Iris pigment epithelial cell (primary cell): ENCODE measurements at places on chromosomes 7 and 10.

DNA sequence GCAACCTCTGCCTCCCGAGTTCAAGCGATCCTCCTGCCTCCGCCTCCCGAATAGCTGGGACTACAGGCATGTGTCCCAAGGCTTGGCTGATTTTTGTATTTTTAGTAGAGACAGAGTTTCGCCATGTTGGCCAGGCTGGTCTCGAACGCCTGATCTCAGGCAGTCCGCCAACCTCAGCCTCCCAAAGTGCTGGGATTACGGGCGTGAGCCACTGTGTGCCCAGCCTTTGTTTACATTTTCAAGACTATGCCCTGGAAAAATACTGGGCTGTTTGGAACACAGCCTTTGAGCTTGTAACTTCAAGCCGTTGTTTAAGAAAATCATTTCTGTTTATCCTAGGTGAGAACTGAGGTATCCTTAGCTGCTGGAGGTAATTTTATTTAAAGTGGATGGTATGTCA lies 1.9 kb downstream of the ZKSCAN1 start:
- no peak for DNase-seq

DNA sequence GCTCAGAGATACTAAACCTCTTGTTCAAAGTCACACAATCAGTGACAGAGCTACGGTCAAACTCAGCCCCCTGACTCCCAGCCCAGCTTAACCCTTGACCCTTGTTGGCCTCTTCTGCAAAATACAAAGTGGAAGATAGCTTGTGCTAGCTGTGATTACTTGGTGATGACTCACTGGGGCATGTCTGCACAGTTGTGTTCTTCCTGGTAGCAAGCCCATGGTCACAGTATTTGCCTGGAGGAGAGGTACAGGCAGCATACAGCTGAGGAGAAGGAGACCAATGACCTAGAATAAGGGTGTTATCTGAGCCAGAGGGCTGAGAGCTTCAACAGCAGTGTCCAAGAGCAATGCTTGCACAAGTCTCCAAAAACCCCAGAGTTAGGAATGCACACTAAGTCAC lies 5.7 kb upstream of the HSPA12A start:
- DNase-seq: peak; percentile 70

DNA sequence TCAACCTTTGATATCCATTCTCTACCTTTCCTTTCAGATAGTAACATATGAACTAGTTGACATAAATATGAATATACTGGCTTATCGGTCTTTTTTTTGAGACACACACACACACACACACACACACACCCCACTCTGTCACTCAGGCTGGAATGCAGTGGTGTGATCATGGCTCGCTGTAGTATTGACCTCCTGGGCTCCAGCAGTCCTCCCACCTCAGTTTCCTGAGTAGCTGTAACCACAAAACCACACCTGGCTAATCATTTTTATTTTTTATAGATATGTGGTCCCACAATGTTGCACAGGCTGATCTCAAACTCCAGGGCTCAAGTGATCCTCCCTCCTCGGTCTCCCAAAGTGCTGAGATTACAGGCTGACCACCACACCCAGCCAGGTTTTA lies 14.2 kb upstream of the NT5C3A start:
- DNase-seq: no peak

GRCh38 chr7:157712666-157713235 lies 375.9 kb downstream of the DNAJB6 start:
- no peak for DNase-seq

DNA sequence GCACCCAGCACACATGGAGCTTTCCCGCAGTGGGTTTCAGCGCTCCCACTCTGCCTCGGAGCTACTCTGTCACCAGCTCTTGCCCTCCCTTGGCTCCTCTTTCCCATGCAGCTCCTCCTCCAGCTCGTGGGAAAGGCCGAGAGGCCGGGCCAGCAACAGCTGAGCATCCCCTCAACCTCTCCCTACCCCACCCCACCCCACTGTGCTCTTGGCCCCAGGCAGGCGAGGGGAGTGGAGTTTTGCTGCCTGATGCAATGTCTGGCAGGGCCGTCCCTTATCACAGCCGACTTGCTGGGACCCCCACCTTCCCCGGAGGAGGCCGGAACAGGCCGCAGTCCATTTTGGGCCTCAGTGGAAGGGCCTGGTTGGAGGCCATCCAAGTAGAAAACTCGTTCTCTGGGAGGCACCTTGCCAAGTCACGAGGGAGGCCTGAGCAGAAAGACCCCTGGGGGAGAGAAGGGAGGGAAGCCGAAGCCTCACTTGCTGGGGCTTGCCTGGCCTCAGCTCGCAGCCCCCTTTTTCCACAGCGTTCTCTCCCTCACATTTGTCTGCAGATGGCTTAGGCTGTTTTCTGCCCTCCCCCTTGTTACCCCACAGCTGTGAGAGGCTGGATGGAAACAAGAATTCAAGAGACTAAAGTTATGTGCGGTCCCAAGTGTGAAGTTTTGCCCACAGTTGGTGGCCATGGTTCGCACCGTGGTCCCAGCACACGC lies 35.3 kb downstream of the CHST3 start:
- DNase-seq: peak; percentile 74

GRCh38 chr7:128699196-128699712 lies 27.2 kb downstream of the GARIN1A start:
- no peak for DNase-seq

DNA sequence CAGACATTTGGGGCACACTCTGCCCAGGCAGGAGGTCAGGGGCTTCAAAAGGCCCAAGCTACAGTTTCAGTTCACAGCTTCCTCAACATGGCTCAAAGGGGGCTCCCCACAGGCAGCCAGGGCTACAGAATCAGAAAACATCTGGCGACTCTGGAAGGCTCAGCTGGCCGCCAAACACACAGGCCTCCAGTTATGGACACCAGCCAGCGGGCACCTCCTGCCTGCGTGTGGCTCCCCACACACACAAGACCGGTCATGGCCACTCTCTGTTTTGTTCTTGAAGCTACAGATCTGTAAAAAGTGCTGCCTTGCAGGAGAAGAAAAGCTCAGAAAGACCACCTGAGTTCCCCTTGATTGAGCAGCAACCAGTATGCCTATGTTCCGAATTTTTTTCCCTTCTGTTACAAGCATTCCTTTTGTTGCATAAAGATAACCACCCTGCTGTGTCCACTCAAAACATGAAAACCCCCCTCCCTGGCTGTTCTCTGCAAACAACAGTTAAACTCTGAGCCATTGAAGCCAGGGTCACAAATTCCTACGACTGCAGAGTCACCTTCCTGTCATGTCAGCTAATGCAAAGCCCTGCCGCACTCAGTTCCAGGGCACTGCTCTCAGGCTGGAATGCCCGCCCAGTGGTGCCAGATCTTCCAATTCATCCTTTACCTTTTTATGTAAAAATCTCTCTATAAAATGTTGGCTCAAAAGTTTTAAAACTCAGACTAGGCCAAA lies 33.6 kb downstream of the VSTM4 start:
- DNase-seq: no peak

GRCh38 chr7:79822620-79823240 lies 311.9 kb upstream of the GNAI1 start:
- DNase-seq: peak; percentile 30

DNA sequence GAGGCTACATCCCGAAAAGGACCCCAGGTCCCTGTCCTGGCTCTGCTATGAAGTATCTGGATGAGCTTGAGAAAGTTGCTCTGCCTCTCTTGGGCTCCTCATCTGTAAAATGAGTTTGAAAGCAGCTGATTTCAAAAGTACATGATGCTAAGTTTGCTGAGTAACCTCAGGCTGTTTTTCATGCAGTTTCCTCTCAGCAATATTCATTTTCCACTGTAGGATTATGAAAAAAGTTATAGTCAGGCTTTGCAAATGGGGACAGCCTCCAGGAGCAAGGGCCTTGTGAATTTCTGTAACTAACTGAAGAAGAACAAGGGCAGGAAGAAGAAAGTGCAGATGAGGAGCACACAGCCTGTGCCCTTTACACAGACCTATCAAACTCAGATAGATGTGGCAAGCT lies 167.3 kb upstream of the KMT2E start:
- no peak for DNase-seq

- DNase-seq: peak; percentile 28
These were observed 1567.3 kb upstream of the LRRTM3 start for GRCh38 chr10:65358565-65358964.

DNA sequence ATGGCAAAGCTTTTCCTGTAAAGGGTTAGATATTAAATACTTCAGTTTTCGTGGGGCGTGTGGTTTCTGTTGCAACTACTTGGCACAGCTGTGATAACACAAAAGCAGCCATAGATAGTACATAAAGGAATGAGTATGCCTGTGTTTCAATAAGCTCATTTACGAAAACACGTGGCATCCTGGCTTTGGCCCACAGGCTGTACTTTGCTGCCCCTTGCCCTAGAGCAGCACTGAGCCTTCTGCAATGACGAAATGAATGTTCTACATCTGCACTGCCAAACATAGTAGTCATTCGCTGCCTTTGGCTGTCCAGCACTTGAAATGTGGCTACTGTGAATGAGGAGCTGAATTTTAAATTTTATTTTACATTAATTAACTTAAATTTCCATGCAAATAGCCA lies 376.2 kb upstream of the TPK1 start:
- DNase-seq: peak; percentile 65

DNA sequence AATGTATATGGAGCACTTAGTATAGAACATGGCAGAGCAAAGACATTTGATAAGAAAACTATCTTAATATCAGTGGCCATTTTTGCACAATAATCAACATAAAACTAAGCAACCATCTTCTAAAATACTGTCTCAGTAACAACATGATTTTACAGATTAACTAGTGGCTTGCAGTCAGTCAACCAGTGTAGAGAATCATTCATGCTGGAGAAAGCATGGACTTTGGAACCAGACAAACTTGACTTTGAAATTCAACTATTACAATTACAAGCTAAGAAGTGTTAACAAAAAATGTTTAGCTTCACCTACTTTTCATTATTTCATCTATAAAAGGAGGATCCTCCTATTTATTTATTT lies 27.7 kb downstream of the CUBN start:
- no peak for DNase-seq

DNA sequence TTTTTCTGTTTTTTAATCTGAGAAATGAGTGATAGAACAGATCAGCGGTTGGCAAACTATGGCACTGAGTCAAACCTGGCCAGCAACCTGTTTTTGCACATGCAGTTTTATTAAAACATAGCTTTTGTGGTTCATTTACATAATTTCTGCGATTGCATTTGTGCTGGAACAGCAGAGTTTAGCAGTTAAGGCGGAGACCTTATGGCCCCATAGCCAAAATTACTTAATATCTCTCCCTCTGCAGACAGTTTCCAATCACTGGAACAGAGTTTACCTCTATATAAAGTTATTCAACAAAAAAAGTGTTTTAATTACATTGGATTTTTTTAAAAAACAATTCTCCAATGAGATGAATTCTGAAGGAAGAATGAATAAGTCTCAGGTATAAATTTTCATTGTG lies 212.1 kb downstream of the DGKB start:
- DNase-seq: no peak

GRCh38 chr10:7121154-7121797 lies 289.6 kb downstream of the SFMBT2 start:
- no peak for DNase-seq

- DNase-seq: no peak
These were observed 479 bp downstream of the CYP26A1 start for GRCh38 chr10:93074147-93074596.

DNA sequence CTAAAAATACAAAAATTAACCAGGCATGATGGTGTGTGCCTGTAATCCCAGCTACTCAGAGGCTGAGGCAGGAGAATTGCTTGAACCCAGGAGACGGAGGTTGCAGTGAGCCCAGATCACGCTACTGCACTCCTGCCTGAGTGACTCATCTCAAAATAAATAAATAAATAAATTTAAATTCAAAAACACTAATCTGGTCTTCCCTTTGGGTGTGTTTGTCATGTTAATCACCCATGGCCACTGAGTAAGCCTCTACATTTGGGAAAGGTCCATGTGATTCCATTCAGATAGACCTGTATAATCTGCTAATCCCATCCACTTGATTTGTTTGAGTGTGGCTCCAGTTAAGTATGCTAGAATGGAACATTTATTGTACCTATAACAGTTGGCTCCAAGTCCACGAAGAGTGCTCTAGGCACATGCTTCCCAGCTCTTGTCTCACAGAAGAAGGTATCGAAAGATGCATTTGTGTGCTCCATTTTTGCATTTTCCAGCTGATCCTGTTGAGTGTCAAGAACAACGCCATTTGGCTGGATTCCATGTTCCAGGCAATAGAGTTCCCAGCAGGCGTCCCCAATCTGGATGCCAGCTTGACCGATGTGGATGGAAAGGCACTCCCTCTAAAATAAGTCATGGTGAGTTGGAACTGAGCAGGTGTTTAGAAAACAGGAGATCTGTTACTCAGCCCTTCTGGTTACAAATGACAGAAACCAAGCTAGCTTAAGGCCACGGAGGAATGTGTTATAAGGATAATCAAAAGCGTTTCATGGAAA lies 4.0 kb downstream of the TUBAL3 start:
- no peak for DNase-seq

GRCh38 chr7:26078437-26079336 lies 73.3 kb upstream of the NFE2L3 start:
- peak; percentile 23 for DNase-seq

DNA sequence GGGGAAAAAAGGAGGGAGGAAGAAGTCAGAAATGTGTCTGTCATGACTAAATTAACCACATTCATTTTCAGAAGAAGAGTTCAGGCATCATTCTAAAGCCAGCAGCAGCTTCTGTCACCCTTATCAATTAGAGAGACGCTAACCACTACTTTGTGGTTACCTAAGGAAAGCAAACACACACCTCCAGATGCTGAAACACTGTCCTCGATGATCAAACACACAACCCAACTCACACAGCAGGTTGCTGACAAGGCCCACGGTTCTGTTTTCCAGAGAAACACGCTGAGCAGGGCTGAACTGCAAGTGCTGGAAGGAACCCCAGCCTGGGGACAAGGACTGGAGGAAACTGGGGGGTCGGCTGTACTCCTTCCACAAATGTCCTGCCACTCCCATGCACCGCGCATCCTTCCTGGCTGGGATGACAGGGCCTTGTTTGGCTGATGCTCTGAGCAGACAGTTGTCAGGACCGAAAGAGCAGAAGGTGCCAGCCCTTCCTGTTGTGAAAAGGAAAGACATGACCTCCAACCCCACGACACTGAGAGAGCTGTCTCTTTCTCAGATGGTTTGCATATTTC lies 36.6 kb downstream of the PRKCQ start:
- no peak for DNase-seq

DNA sequence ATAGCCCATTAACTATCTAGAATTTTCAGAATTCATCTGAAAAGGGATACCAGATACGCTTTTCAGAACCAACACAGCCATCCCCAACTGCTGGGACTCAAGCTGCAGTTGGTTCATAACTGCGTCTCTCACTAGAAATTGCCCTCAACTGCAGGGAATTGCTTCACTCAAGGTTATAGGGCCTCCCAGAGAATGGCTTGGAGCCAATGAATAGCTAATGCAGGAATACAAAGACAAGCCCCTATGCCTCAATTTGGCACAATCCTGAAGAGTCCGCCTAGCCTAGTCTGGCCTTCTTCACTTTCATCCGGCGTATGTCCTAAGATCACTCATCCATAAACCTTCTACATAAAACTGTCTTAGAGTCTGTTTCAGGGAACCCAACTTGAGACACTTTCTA lies 164.0 kb downstream of the SKAP2 start:
- DNase-seq: no peak

DNA sequence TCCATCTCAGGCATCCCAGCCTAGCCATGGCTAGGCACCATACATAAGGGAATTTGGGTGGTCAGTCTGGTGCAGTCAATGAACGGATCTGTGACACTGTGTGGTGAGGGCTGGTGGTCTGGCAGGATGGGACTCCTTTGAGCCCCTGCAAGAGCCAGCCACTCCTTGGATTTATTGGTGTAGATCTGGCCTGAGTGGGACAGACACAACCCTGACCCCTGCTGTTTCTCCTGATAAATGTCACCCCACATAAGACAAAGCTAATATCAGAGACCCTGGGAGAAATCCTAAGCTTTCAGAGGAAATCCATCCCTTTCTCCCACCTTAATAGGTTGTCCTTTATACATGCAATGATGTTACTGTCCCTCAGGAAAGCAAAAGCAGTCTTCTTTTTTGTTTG lies 2.3 kb downstream of the FBXO24 start:
- DNase-seq: no peak
